ENCODE measurements at places on chromosomes 1 and 21.
A peak's percentile ranks its signal among the peaks of the same experiment; 100 is the strongest.

- peak overlapping the region; percentile 98 for H3K27ac ChIP-seq
- peak; percentile 34 for DNase-seq
- peaks cover 2% of the 10 kb centered on the region for H3K27me3 ChIP-seq
- peaks cover 7% of the 10 kb centered on the region for H3K36me3 ChIP-seq
Observed at GRCh38 chr1:204507317-204508105, 8.7 kb upstream of the MDM4 start.

- no peak overlapping the region for H3K4me3 ChIP-seq
- DNase-seq: no peak
- no peaks in the 10 kb centered on the region for H3K27me3 ChIP-seq
- no peaks in the 10 kb centered on the region for H3K4me1 ChIP-seq
- no peaks in the 10 kb centered on the region for H3K36me3 ChIP-seq
- H3K27ac ChIP-seq: no peak overlapping the region
Observed at GRCh38 chr1:79902418-79902817, 895.9 kb upstream of the ADGRL4 start.

- no peaks in the 10 kb centered on the region for H3K4me1 ChIP-seq
- no peaks in the 10 kb centered on the region for H3K36me3 ChIP-seq
- no peak overlapping the region for H3K27ac ChIP-seq
Observed at GRCh38 chr1:56468518-56468917, 110.8 kb downstream of the PLPP3 start.

DNA sequence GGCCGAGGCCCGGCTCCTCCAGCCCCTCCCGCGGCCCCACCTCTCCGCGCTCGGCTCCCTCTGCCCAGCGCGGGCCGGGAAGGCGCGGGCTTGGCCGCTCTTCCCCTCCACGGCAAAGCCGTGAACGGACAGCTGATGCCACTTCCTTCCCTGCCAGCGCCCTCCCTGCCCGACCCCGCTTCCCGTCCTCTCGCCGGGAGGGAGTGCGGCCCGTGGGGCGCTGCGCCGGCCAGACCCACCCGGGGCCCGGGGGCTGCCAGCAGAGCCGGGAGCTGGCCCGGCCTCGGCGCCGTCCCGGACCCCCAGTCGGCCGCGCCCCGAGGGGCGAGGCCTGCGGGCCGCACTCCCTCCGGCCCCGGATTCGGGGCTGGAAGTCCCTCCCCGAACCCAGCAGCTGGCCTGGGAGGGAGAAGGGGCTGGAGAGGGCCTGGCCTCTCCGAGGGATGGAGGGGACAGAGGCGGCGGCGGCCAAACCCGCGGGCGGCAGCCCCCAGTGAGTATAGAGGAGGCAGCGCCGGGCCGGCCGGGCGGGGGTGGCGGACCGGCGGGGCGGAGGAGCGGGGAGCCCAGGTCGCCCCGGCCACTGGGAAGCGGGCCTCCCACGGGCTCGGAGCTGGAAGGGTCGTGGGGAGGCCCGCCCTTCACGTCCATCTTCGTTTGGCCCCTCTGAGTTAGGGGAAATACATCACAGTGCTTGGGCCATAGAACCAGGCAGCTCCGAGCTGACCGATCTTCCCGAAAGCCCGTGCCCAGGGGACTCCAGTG lies at the start of gene KIAA1614:
Gene KIAA1614 (plus strand): TSS at position 97 of the 765 bp plus-strand sequence. CDS start 347 bp downstream, at position 444.
- peaks cover 15% of the 10 kb centered on the region for H3K4me1 ChIP-seq
- no peak within 1 kb of the TSS for H3K27ac ChIP-seq
- peak within 1 kb of the TSS; percentile 54 for H3K4me3 ChIP-seq
- DNase-seq: no peak
- H3K27me3 ChIP-seq: peaks cover 35% of the 10 kb centered on the region

GRCh38 chr1:12754738-12755137 lies 8.7 kb downstream of the CFAP107 start:
- no peaks in the 10 kb centered on the region for H3K4me1 ChIP-seq
- no peak overlapping the region for H3K4me3 ChIP-seq
- peaks cover 19% of the 10 kb centered on the region for H3K27me3 ChIP-seq
- no peaks in the 10 kb centered on the region for H3K36me3 ChIP-seq
- no peak for DNase-seq
- H3K27ac ChIP-seq: no peak overlapping the region

GRCh38 chr1:244011271-244011670 lies 39.8 kb upstream of the ZBTB18 start:
- no peaks in the 10 kb centered on the region for H3K36me3 ChIP-seq
- H3K4me3 ChIP-seq: no peak overlapping the region
- no peaks in the 10 kb centered on the region for H3K4me1 ChIP-seq
- H3K27ac ChIP-seq: no peak overlapping the region
- peaks cover 2% of the 10 kb centered on the region for H3K27me3 ChIP-seq

DNA sequence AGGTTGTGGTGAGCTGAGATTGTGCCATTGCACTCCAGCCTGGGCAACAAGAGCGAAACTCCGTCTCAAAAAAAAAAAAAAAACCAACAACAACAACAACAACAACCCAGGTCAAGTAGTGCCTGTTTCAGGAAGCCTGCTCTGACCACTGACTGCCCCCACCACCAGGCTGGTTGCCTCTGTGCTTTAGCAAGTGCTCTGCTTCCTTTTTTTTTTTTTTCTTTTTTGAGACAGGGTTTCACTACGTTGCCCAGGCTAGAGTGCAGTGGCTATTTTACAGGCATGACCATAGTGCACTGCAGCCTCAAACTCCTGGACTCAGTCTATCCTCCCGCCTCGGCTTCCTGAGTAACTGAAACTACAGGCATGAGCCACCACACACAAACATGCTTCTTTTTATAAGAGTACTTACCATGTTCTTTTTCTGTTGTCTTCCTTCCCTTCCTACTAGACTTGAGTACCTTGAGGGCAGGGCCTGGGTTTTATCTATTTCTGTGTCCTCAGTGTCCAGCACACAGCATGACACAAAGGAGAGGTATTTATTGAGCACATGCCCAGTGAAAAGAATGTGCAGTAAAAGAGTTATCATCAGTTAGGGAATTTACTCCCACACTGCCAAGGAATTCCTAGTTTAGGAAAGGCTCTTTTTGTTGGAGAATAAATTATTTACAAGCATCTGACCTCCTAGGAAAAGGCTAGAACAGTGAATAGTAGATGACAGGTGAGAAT lies 9.9 kb upstream of the COA7 start:
- peaks cover 15% of the 10 kb centered on the region for H3K4me1 ChIP-seq
- H3K27me3 ChIP-seq: peaks cover 7% of the 10 kb centered on the region
- no peak overlapping the region for H3K27ac ChIP-seq
- DNase-seq: no peak
- no peaks in the 10 kb centered on the region for H3K36me3 ChIP-seq
- H3K4me3 ChIP-seq: no peak overlapping the region

DNA sequence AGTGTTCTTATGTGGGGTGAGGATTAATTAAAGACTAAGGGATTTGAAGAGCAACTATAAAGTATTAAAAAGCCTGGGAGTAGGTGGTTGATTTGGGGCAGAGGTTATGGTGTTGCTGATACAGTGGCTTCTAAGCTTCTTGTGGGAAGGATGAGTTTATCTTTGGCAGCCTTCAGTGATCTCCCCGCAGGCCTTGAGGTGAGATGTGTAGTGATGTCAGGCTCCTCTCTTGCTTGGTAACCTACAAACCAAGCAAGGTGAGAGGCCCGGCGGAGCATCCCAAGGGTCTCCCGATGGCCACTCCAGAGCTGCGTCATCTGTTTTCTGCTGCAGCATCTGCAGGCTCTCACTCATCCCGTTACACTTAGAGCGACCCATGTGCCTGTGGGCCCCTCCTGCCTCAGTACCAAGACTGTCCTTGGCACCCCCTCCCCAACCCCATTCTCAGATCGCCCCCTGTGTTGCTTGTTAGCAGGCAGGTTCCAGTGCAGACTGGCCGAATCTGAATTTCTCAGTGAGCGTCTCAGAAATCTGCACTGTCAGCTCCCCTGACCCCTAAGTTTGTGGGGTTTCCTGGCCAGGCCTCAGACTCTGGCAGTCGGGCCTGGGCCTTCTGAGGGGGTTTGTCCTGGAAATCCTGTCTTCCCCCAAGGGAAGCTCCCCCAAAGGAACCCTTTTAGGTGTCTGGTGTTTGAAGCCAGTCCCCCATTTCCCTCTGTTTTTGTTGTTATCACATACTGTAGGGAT lies 77.9 kb downstream of the GALNT2 start:
- H3K27me3 ChIP-seq: no peaks in the 10 kb centered on the region
- H3K4me3 ChIP-seq: no peak overlapping the region
- H3K36me3 ChIP-seq: no peaks in the 10 kb centered on the region
- DNase-seq: no peak
- no peak overlapping the region for H3K27ac ChIP-seq
- H3K4me1 ChIP-seq: peaks cover 57% of the 10 kb centered on the region

GRCh38 chr1:89815611-89816010 lies 5.2 kb upstream of the LRRC8D start:
- H3K36me3 ChIP-seq: no peaks in the 10 kb centered on the region
- no peak overlapping the region for H3K4me3 ChIP-seq
- H3K4me1 ChIP-seq: peaks cover 24% of the 10 kb centered on the region
- DNase-seq: no peak
- H3K27ac ChIP-seq: no peak overlapping the region
- peaks cover 24% of the 10 kb centered on the region for H3K27me3 ChIP-seq

GRCh38 chr1:154190550-154190949 lies 1.4 kb downstream of the TPM3 start:
- H3K27me3 ChIP-seq: peaks cover 53% of the 10 kb centered on the region
- peaks cover 10% of the 10 kb centered on the region for H3K4me1 ChIP-seq
- no peak overlapping the region for H3K4me3 ChIP-seq
- no peak overlapping the region for H3K27ac ChIP-seq

GRCh38 chr1:53068314-53069099 lies 6.5 kb downstream of the PODN start:
- H3K4me1 ChIP-seq: no peaks in the 10 kb centered on the region
- H3K36me3 ChIP-seq: no peaks in the 10 kb centered on the region
- peaks cover 9% of the 10 kb centered on the region for H3K27me3 ChIP-seq

DNA sequence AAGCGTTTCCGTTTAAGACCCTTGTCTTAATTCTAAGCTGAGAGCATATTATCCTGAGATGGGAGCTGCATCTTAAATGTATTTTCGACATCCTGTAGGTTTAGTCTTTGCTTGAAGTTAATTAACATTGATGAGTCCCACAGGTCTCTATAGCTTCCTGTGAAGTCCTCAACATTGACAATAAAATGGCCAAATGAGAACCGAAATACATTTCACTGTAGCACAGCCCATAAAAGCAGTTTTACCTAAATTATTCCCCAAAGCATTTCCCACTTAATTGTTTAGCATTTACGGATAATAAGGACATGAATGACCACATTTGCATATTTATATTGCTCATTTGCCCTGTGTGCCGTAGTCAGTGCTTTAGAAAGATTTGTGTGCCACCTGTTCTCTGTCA lies 116.4 kb downstream of the CRB1 start:
- no peak overlapping the region for H3K4me3 ChIP-seq
- H3K36me3 ChIP-seq: no peaks in the 10 kb centered on the region
- H3K27ac ChIP-seq: no peak overlapping the region
- no peak for DNase-seq

- H3K27me3 ChIP-seq: no peaks in the 10 kb centered on the region
- no peak for DNase-seq
- peak overlapping the region; percentile 21 for H3K27ac ChIP-seq
- H3K36me3 ChIP-seq: peaks cover 43% of the 10 kb centered on the region
- no peak overlapping the region for H3K4me3 ChIP-seq
Observed at GRCh38 chr21:45084881-45085536, 10.6 kb downstream of the ADARB1 start.

All from activated CD4-positive, alpha-beta T cell treated with anti-CD3 and anti-CD28 coated beads, Interleukin-2, amount 10 ng/mL, durations not matched to agents 7 days and 5 days (primary cell).